NCI-H1105 treated with DMSO at 0.1 percent for 48 hours (cell line): ENCODE measurements at places on chromosomes 11 and 22.
A peak's percentile ranks its signal among the peaks of the same experiment; 100 is the strongest.

- DNase-seq = no peak
Measured at GRCh38 chr11:101390539-101390938, 193.3 kb downstream of the TRPC6 start.

DNA sequence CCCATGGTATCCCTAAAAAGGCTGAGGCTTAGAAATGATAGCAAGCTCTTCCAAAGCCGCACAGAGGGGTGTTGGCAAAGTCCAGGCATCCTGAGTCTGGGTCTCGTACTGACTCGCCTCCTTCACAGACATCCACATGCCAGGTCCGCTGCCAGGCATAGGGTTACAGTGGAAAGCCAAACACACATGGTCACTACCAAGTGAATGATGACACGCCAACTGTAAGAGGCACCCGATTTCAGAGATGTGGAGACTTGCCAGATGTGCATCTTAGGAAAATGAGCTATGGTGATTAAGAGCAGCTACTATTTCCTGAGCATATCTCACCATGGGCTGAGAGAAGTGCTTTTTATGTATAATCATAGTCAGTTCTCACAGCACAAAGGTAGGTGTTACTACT is 314.9 kb downstream of the MIAT start:
- DNase-seq = no peak

DNA sequence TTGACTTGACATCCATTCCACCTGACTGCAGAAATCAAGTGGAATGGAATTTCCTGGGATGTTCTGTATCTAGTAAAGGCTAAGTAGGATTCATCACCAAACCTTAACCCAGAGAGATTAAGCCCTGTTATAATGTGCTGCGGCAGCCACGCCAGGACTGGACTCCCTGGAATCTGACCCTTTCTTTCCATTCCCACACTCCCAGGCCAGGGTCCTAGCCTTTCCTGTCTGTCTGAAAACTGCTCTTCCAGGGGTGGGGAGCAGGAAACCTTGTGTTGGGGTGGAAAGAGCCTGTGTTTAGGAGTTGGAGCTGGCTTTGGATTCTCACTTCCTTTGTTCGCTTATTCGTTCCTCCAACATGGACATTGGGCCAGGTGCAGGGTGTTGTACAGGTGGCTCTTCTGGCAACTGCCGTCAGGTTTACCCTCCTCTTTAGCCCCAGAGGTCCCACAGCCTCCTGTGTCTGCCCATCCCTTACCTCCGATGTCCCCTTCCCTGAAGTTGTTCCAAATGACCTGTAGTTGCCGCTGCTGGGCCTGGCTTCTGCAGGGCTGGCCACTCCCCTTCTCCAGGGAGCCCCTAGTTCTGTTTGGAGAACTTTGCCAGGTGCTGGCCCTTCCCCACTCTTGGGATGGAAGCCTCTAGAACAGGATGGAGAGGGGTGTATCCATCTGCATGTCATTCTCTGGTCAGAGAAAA is 20.5 kb upstream of the PARVB start:
- no peak for DNase-seq

DNA sequence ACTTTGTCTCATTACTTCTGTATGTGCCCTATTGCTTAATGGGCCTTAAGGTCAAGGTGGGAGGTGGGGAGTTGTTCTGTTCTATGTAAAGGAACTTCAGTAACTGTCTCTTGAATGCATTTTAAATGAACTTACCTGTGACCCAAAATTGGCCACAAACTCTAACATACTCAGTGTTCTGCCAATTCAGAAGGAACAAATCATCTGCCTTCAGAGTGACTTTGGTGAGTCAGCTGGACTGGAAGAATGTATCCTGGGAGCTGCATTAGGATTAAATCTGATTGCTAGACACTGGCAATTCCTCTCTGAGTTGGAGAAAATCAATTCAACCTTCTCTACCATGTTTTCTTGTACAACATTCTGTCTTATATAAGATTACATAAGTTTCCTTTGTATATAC is 1104.8 kb downstream of the DLG2 start:
- DNase-seq = no peak

GRCh38 chr11:33553486-33553885 is 147.1 kb downstream of the C11orf91 start:
- no peak for DNase-seq

DNA sequence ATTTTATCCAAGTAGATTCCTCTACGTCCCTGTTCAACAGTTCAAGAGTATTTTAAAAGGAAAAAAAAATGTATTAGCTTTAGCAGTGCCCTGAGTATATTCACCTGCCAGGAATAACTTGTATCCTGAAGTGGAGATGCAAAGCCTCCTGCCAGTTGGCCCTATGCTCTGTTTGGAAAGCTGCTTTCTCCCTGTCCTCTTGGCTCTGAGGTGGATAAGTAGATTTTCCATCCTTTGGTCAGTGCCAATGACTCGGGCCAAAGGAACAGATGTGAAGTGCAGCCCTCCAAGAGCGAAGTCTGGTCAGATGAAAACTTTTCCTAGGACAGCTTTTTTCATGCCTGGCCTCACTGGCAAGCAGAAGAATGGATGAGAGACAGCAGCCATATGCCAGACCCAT is 839.9 kb upstream of the TENM4 start:
- DNase-seq = no peak

GRCh38 chr22:23232094-23232905 is 52.0 kb downstream of the BCR start:
- no peak for DNase-seq

GRCh38 chr11:117597071-117597470 is 199.9 kb downstream of the DSCAML1 start:
- DNase-seq = no peak

DNA sequence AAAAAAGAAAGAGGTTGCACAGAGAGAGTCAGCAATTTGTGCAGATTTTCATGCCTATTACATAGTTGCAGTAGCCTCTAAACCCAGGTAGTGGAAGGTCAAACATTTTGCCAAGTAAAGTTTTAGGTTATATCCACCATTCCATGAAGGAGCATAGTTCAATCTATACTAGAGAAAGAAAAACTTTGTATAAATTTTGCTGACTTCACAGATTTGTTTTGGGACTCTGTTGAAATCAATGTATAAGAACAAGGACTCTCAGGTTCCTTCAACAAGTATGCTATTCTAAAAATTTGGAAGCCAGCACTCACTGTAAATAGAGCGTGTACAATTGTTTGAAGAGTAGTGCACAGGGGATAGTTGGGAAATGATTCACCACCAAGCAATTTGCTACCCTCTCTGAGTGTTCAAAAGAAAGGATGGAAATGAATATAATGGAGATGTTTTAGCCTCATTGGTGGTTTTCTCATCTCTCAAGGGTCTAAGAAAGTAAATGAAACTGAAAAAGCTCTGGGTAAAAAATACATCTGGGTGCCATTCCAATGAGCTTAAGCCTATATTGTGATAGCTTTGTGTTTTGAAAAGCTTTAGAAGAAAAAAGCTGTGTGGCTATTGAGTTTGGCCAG is 508.4 kb upstream of the LUZP2 start:
- no peak for DNase-seq

DNA sequence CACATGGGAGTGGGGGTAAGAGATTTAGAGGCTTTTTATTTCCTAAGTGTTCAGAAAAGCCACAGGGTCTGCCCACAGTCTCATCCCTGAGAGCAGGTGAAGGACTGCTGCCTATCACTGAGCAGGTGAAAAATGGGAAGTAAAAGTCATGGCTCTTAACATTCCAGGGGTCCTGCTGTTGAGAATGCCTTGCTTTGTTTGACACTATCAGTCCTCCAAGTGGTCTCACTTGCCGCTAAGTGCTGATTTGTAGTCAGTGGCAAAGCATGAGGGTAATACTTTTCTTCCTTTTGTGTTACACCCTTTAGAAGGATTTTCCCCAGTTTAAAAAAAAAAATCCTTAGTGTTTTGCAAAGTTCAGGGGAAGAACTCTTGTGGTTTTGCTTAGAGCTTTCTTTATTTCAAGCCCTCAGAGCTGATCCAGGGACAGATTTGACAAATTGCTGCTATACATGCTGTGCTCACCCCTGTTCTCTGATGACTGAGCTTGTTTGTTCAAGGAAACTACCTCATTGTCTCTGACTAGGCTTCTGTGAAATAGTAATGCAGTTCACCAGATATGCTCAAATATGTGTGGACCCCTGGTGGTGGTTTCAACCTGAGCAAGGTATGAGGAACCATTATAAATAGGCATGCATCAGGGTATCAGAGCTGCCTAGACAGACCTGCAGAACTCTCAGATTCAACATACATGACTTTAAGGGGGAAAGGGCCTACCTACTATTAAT is 141.0 kb downstream of the ARHGAP42 start:
- DNase-seq = no peak

DNA sequence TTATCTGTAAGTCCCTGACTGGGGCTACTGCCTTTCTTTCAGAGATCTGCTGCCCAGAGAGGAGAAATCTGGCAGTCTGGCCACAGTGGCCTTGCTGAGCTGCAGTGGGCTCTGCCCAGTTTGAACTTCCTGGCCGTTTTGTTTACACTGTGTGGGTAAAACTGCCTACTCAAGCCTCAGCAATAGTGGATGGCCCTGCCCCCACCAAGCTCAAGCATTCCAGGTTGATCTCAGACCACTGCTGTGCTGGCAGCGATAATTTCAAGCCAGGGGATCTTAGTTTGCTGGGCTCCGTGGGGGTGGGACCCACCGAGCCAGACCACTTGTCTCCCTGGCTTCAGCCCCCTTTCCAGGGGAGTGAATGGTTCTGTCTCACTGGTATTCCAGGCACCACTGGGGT is 117.5 kb downstream of the TRPC6 start:
- DNase-seq = no peak

GRCh38 chr11:8784954-8785353 is 102.4 kb downstream of the RPL27A start:
- no peak for DNase-seq

DNA sequence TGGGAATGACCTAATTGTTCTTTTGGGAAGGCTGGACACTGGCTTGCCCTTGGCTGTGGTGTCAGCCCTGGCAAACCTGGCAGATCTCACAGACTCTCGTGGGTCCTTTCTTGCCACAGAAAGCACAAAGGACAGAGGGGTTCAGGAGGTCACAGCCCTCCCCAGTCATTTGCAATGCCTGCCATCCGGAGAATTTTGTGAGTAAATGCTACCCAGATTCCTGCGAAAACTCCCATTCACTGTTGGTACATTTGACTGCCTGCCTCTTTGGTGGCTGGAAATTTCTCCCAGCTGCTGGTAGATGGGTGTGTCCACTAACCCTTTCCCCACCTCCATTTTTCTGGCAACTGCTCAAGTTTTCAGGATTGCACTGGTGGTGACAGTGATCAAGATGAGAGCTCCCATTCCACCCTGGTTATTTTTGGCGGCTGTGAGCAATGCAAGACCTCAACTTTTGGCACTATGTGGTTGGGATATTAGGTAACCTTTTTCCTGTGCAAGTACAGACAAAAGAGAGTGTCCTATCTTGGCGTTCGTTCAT is 155.7 kb downstream of the NAV2 start:
- peak; percentile 87 for DNase-seq

DNA sequence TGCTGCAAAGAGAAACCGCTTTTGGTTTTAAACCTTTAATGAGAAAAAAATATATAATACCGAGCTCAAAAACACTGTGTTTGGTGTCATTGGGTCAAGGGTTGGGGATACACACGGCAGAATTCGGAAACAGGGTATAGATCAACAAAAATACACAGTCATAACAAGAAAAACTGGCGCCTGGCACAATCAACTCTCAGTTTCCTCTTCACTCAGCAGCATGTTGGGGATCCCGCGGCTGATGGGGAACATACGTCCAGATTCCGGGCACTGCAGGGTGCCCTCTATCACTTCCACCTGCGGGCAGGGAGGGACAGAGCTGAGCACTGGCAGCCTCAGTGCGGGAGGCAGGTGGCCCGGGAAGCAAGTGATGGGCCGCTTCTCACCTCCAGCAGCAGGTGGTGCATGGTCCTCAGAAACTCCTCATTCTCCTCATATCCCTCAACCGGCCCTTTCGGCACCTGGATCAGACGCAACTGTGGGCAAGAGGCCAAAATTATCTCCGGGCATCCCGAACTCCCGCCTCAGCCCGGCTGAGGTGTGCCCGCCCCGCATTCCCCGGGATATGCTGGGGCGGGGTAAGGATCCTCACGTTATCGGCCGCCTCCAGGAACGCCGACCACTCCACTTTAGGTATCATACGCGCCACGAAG is 561 bp downstream of the TRMT112 start:
- DNase-seq = peak; percentile 73

GRCh38 chr11:83063073-83063754 is 8.5 kb downstream of the RAB30 start:
- no peak for DNase-seq

DNA sequence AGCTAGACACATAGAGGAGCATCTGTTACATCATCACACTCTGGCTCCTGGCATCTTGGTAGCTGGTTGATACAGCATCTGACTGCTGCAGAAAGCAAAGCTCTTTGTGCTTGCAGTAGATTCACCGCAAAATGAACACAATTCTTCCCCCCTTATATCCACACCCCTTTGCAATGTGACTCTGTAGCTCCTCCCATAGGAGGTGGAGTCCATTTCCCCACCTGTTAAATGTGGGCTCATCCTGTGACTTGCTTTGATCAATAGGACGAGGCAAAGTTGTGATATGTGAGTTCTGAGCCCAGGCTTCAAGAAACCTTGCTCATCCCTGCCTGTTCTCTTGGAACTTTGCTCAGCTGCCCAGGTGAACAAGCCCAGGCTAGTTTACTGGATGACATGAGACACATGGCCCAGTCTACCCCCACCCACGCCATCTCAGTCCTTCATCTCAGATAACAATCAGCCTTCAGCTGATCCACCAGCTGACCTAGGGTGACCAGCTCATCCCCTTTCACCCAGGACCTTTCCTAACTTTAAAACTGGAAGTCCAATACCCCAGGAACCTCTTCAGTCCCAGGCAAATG is 272.2 kb downstream of the TENM4 start:
- DNase-seq = no peak

- no peak for DNase-seq
Measured at GRCh38 chr11:94477624-94478023, 16.0 kb downstream of the MRE11 start.
